Panc1 (cell line): ENCODE measurements at places on chromosomes 7 and 10.

GRCh38 chr7:152899004-152899403, 139.5 kb downstream of the ACTR3B start:
- no peak overlapping the region for H3K27ac ChIP-seq
- no peak overlapping the region for H3K4me3 ChIP-seq
- 0 out of 2 replicates have a peak, but pooled peaks cover 4% of the 10 kb centered on the region for H3K27me3 ChIP-seq

DNA sequence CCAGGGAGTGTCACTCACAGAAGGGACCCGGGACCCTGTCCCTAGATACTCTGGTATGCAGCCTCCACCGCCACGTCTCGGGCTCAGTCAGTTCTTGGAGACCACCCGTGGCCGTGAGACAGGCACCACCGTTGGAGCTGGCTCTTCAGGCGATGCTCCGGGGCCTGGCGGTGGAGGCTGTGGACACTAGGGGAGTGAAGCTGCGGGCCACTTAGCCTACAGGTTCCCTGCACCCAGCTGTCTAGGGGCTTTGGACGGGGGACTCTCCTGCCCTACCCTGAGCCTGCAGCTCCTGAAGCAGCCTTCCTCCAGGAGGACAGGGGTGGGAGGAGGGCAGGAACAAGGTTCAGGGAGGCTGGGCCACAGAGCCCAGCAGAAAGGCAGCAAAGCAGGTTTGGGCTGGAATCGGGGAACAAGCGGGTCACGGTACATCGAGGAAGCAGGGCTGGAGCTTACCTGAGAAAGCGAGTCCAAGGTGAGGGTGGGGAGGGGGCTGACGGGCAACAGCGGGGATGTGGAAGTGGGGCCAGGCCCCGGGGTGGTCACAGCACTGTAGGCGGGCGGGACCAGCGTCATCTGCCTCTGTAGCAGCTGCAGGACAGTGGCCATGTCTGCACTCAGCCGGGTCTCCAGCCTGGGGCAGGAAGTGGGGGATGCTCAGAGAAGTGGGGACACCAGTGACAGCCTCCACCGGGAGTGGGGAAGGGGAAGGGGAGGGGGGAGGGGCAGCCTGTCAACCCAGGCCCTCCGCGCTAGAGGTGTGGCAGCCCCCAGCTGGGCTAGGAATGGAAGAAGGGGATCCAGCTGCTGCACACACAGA, 31.5 kb downstream of the KCNH2 start:
- H3K4me3 ChIP-seq, result no peak overlapping the region
- no peaks in the 10 kb centered on the region for H3K36me3 ChIP-seq
- H3K27me3 ChIP-seq, result no peaks in the 10 kb centered on the region
- H3K27ac ChIP-seq, result no peak overlapping the region

DNA sequence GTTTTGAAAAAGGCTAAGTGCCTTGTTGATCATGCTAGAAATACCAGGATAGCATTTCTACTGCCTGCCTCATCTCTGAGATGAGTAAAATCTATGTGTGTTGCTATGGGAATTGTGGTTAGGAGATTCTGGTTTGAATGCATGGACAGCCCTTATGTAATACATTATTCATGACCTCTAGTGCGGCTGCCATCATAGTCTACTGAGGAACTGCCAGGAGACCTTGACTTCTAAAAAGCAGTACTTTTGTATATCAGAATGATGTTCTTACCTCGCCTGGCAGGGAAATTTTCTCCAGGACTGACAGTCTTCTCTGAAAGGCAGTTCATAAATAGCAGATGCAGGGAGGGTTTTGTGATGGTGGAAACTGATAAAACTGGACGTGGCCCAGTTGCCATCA, 248.5 kb downstream of the NSUN6 start:
- no peak for DNase-seq
- H3K4me3 ChIP-seq, result no peak overlapping the region
- H3K4me1 ChIP-seq, result no peaks in the 10 kb centered on the region
- H3K36me3 ChIP-seq, result no peaks in the 10 kb centered on the region
- no peak overlapping the region for H3K27ac ChIP-seq

GRCh38 chr10:28367929-28368484, 65.1 kb upstream of the MPP7 start:
- no peak for DNase-seq
- no peaks in the 10 kb centered on the region for H3K4me1 ChIP-seq
- H3K36me3 ChIP-seq, result no peaks in the 10 kb centered on the region
- no peak overlapping the region for H3K27ac ChIP-seq

GRCh38 chr10:88408096-88408495, 175.0 kb downstream of the RNLS start:
- no peak for DNase-seq
- no peaks in the 10 kb centered on the region for H3K4me1 ChIP-seq
- no peaks in the 10 kb centered on the region for H3K27me3 ChIP-seq
- H3K36me3 ChIP-seq, result no peaks in the 10 kb centered on the region
- H3K4me3 ChIP-seq, result no peak overlapping the region

DNA sequence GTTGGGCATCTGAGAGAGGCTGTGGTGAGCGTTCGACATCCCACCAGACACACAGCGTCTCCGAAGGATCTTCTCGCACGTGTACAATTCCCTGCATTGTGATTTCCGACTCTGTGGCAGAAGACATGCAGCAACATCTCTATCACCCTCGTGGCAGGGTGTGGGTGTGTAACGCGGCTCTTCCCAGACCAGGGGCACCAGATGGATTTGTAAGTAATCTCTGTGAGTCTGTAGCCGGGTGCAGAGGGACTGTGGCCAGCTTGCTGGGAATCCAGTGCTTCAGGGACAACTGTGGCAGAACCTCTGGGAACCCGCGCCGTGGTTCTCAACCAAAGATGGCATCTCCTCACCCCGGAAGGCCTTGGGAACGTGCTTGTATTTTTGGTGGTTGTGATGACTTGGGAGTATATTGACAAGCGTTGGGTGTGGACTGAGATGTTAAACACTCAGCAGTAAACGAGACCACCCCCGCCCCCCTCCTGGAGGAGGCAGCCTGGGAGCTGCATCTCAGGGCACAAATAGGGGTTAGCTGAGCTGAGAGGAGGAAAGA, 21.2 kb downstream of the FOXL3 start:
- no peak overlapping the region for H3K4me3 ChIP-seq
- no peak overlapping the region for H3K27ac ChIP-seq
- no peaks in the 10 kb centered on the region for H3K36me3 ChIP-seq
- DNase-seq, result no peak
- H3K27me3 ChIP-seq, result peaks cover 37% of the 10 kb centered on the region

DNA sequence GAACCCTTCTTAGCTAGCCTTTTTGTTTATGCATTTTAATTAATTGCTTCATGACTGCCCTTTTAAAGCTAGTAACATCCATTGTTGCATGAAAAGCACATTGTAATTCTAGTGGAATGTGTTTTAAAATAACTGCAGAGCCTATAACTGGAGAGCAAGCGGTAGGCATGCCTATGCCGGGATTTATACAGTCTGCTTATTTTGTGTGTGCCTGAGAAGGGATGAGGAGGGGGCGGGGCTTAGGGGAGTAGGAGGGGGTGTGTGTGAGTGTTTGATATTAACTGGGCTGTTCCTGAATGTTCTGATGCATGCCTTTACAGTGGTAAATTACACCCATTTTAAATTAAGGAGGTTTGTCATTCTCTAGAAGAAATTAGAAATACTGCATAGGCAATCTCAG, 208.1 kb downstream of the TCF7L2 start:
- no peaks in the 10 kb centered on the region for H3K4me1 ChIP-seq
- H3K27ac ChIP-seq, result no peak overlapping the region
- no peak overlapping the region for H3K4me3 ChIP-seq
- H3K36me3 ChIP-seq, result peaks cover 33% of the 10 kb centered on the region

- H3K4me3 ChIP-seq, result no peak overlapping the region
- no peak overlapping the region for H3K27ac ChIP-seq
- DNase-seq, result peak; percentile 18
- no peaks in the 10 kb centered on the region for H3K4me1 ChIP-seq
- H3K27me3 ChIP-seq, result peaks cover 10% of the 10 kb centered on the region
- no peaks in the 10 kb centered on the region for H3K36me3 ChIP-seq
Measured at GRCh38 chr7:4479367-4480039, 202.6 kb upstream of the FOXK1 start.

- no peak overlapping the region for H3K4me3 ChIP-seq
- no peak for DNase-seq
- H3K36me3 ChIP-seq, result no peaks in the 10 kb centered on the region
- H3K27ac ChIP-seq, result no peak overlapping the region
- no peaks in the 10 kb centered on the region for H3K4me1 ChIP-seq
- H3K27me3 ChIP-seq, result no peaks in the 10 kb centered on the region
Measured at GRCh38 chr10:59027975-59028655, 148.3 kb upstream of the PHYHIPL start.

- no peaks in the 10 kb centered on the region for H3K27me3 ChIP-seq
- H3K36me3 ChIP-seq, result no peaks in the 10 kb centered on the region
- H3K4me1 ChIP-seq, result peaks cover 11% of the 10 kb centered on the region
- peak overlapping the region; percentile 3; the same call in 1 of the 2 replicates for H3K27ac ChIP-seq
- DNase-seq, result no peak
- H3K4me3 ChIP-seq, result no peak overlapping the region
Measured at GRCh38 chr7:131157530-131158243, 170.0 kb upstream of the MKLN1 start.
